ENCODE measurements at places on chromosomes 6 and 20.

DNA sequence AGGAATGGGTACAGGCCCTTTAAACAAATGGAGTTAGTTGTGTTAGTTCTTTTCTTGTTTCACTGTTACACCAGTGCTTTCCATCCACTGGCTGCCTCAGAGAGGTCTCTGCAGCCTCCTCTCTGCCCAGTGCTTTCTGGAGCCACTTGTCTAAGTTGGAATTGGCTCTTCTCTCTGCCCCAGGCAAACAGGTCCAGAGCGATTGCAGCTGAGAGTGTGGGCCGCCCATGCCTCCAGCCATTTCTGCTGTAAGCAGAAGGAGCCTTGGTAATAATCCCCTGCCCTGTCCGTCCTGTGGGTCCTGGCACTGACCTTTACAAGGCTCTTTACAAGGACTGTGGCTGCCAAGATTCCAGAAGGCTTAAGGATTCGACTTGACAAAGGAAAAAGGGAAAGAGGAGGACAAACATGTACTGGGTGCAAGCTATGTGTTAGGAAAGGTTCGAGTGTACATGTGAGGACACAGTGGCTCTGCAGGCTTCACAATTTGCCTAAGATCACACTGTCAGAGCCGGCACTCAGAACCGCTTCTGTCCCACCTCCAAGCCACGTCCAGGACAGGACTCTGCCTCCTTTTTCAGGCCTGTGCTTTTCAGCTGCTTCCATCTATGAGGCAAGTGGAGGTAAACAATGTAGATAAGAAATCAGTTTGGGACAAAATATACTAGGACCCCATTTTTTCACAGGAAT, 88.5 kb downstream of the POPDC3 start:
- DNase-seq: no peak

- peak; percentile 83 for DNase-seq
Measured at GRCh38 chr6:139240161-139241010, 51.4 kb downstream of the TXLNB start.

- DNase-seq: peak; percentile 34
Measured at GRCh38 chr20:63475209-63475608, 2.8 kb upstream of the KCNQ2 start.

DNA sequence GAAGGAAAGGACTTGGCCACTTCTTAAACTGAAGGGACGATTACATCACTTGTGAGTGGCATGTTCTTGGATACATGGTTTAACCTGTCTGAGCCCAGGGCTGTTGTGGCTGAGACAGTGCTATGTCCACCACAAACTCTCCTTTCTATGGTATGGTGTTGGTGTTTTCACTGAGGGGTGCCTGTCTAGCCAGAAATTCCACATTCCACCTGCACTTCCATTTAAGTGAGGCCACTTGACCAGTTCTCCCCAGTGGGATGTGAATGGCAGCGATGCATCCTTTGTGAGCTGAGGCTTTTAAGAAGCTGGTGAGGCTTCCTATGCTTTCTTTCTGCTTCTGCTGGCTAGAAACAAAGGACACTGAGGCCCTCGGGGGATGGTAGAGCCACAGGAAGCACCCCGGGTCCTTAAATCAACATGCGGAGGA, 151.4 kb upstream of the CHD6 start:
- DNase-seq: no peak

DNA sequence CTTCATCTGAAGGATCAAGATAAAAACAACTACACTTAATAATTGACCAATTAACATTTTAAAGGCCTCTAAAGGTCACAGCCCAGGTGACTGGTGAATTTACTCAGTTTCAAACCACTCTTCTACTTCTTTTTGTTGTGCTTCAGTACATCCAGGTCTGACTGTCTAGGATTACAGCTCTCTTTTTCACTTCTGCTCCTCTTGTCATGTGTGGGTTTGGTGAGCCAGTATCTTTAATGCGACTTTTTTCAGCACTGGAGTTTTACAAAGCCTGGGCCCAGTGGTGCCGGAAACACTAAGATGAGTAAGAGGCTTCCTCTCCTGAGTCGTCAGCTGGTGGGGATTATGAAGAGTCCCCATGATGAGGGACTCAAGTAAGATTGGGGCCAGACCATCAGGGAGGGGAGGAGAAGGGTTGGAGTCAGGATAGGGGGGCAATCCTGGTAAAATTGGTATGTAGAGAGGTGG, 27.0 kb downstream of the HECA start:
- DNase-seq: no peak

DNA sequence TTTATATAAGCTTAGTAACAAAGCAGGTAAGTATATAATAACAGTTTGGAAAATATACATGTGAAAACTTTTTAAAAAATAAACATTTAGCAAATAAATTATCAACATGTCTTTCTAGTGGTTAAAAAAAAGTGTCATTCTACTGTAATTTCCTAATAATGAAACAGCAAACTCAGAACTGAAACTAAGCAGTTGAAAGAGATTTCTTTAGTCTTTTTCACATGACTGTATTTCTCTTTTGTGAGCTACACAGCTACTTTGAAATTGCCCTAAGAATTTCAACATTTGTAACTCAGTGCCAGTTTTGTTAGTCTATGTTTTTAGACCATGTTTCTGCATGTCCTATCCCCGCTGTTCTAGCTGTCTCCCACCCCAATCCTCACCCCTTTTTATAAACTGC, 28.4 kb upstream of the SDHAF4 start:
- no peak for DNase-seq

DNA sequence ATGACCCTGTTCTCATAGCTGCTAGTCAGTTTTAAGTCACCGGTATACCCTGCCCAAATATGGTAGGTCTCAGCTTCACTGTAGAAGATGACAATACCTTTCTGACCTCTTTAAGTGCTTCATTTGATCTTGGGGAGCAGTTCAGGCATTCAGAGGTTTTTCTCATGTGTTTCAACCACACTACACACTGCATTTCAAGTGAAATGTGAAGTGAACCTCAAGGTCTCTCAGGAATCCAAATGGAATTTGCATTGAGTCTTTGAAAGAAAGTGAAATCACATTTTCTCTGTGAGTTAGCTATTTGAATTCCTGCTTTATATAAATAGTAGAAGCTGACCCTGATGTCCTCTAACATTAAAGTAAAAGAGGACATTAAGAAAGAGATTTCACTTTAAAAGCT, 461.6 kb downstream of the ADGRB3 start:
- no peak for DNase-seq

GRCh38 chr6:33787346-33787953, 1.5 kb downstream of the LEMD2 start:
- peak; percentile 59 for DNase-seq

- DNase-seq: no peak
Measured at GRCh38 chr6:51928320-51928719, 159.1 kb downstream of the PKHD1 start.

DNA sequence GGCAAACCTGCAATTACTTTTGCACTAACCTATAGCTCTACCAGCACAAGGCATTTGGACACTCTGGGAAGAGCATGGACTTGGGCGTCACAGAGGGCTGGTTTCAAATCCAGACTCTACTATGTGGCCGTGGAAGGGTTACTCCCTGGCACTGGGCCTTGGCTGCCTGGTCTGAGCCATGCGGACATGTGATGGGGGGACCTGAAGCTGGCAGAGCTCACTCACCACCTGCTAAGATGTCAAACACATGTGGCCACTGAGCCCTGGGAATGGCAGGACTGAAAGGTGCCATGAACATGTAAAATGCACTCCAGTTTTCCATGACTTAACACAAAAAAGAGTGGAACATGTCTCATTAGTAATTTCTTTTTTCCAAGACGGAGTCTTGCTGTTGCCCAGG, 23.7 kb downstream of the VSTM2L start:
- no peak for DNase-seq

DNA sequence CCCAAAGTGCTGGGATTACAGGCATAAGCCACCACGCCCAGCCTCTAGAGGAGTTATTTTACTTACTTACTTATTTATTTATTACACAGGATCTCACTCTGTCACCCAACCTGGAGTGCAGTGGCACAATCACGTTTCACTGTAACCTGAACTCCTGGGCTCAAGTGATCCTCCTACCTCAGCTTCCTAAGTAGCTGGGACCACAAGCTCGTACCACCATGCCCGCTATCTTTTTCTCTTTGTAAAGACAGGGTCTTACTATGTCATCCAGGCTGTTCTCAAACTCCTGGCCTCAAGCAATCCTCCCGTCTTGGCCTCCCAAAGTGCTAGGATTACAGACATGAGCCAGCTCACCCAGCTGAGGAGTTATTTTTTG, 1.6 kb upstream of the TRIB3 start:
- DNase-seq: no peak

DNA sequence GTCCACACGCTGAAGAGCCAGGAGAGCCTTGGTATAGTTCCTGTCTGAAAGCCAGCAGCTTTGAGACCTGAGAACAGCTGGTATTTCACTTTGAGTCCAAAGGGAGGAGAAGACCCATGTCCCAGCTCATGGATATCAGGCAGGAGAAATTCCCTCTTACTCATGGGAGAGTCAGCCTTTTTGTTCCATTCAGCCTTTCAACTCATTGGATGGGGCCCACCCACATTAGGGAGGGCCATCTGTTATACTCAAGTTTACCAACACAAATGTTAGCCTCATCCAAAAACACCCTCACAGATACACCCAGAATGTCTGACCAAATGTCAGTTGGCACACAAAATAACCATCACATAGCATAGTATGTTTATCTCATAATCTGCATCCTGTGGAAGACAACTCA, 80.1 kb downstream of the GMDS start:
- no peak for DNase-seq

GRCh38 chr20:15187612-15188011, 850.2 kb upstream of the FLRT3 start:
- DNase-seq: no peak

DNA sequence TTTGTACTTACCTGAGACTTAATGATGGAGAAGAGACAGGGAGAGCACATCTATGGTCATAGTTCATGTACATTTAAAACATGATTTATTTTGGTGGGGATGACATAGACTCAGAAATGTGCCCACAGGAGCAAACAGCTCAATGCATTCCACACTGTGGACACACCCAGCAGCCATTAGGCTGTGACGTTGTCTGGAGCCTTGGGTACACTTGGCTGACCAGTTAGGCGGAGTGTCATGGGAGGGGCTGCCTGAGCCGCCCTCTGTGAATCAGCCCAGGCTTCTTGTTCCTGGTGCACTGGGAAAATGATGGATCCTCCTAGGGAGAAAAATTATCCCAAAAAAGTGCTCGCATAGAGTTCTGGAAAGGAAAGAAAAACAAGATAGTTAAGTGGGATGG, 231.0 kb upstream of the GMDS start:
- no peak for DNase-seq

DNA sequence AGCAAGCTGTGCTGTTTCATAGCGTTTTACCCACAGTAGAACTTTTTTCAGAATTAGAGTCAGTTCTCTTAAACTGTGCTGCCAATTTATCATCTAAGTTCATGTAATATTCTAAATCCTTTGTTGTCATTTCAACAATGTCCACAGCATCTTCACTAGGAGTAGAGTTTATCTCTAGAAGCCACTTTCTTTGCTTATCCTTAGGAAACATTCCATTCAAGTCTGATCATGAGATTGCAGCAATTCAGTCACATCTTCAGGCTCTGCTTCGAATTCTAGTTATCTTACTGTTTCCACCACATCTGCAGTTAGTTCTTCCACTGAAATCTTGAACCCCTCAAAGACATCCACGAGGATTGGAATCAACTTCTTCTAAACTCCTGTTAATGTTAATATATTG, 12.5 kb downstream of the CTNNBL1 start:
- peak; percentile 64 for DNase-seq

GRCh38 chr6:36441307-36441894, 1.3 kb downstream of the PXT1 start:
- DNase-seq: peak; percentile 96

- no peak for DNase-seq
Measured at GRCh38 chr20:10572853-10573252, 100.9 kb downstream of the JAG1 start.
